Thymus (tissue), 14 donors: ENCODE measurements at places on chromosomes 16 and 17.

DNA sequence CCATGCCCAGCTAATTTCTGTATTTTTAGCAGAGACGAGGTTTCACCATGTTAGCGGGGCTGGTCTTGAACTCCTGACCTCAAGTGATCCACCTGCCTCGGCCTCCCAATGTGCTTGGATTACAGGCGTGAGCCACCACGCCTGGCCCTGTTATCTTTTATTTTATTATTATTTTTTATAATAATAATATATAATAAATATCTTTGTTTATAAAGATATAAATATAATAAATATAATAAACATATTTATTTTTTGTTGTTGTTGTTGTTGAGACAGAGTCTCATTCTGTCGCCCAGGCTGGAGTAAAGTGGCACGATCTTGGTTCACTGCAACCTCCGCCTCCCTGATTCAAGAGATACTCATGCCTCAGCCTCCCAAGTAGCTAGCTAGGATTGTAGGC lies 7.0 kb upstream of the RNF157 start:
- DNase-seq: no peak

GRCh38 chr16:11968577-11968976 lies 3.6 kb downstream of the TNFRSF17 start:
- DNase-seq: no peak

DNA sequence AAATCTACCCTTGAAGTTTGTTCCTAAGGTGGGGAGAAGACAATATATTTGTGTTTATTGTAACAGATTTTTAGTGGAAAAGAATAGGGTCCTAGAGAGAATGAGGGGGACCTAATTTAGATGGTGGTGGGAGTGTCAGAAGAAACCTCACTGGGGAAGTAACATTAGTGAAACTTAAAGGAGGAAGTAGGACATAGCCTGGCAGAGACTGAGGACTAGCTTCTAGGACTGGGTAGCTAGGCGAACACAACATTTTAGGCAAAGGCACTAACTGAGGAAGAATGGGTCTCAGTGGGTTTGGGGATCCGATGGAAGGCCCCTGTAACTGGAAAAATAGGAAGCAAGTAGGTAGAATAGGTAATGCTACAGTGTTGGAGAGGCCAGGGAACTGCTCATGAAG lies 4.2 kb upstream of the ARL2BP start:
- no peak for DNase-seq

DNA sequence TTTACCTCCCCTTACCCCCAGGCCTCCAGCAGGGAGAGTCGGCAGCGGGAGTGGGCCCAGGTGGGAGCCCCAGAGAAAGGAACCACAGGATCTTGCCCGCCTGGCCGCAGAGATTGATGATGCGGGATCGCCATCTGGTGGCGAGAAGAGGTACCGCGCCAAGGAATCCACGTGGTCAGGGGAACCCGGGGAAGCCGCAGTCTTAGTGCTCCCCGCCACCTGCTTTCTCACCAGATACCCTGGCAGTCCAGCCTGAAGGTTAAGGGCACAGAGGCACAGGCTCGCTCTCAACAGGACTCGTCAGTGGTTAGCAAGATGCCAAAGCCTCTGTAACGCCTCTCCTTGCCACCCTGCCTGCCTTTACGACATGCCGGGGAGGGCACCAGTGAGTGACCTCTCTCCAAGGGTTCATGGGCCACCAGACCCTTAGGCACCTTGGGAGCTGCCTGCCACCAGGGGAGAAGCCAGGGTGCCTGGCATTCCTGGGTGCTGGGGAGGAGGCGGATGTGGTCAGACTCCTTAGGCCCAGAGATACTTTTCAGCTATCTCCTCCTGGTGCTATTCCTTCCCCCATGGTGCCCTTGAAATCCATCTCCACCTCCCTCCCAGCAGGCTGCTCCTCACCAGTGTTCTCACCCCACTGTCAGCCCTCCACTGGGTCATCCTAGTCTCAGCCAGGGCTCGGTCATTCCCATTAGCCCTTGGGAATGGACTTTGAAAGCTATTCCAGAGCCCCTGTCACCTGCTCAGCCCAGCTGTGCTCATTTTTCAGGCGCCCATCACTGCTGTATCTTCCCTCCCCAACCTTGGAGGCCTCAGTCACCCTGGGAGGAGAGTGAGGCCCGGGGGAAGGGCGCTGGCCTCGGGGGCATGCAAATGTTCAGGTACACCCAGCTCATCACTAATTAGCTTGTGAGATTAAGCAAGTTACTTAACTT lies 5.5 kb upstream of the RHBDF2 start:
- peak; percentile 86 for DNase-seq

GRCh38 chr17:50853015-50853615 lies 13.0 kb downstream of the TOB1 start:
- no peak for DNase-seq

DNA sequence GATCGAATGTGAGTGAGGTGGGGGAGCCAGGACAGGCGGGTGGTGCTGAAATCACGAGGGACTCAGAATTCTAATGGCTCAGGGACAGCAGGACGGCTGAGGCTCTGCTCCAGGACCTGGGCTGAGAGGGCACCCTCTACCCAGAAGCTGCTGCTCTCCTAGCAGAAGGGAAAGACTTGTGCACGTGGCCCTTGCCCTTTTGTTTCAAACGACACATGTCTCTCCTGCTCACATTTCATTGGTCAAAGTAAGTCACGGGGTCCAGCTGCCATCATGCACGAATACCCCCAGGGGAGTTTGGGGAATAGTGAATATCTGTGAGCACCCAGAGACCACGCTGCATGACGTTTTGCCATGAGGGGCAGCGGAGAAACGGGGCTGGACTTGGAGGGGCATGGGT lies 73.2 kb downstream of the RTN4RL1 start:
- DNase-seq: no peak

- DNase-seq: no peak
Observed at GRCh38 chr16:13300066-13300840, 398.9 kb downstream of the SHISA9 start.

DNA sequence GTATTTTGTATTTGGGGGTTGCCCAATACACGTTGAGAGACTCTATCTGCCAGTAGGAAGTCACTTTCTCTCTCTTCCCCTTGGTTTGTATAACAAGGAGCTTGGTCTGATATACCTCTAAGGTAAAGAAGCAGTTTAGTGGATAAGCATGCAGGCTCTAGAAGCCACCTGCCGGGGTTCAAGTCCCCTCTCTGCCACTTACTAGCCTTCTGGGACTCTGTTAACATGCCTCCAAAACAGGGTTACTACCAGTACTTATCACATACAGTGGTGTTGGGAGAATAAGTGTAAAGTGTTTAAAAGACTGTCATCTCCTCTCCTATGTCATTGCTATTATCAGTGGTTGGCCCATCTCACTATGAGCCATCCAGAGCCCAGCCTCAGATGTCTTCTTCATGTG lies 156.1 kb upstream of the HS3ST3A1 start:
- no peak for DNase-seq

- DNase-seq: peak; percentile 84
Observed at GRCh38 chr16:2486645-2487516, 12.0 kb downstream of the TBC1D24 start.

GRCh38 chr16:1656808-1657617 lies 21.1 kb upstream of the JPT2 start:
- no peak for DNase-seq

DNA sequence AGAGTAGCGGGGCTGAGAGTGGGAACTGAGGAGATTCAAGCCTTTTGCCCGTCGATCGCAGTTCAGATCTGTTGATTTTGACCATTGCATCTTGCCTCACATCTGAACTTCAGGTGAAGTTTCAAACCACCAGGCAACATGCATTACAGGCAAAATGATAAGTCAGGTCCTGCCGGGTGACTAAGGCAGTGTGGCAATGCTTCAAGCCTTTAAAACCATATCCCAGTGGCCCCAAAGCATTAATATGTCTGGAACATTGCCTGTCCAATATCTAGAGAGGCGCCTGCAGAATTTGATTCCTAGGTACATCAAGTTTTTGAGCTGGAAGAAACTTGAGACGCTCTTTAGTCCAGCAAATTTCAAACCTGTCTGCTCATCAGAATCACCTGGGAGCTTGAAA lies 502.8 kb downstream of the MAF start:
- DNase-seq: no peak

GRCh38 chr17:81371910-81372760 lies 23.1 kb upstream of the BAHCC1 start:
- no peak for DNase-seq

GRCh38 chr17:1471911-1472821 lies 16.1 kb upstream of the CRK start:
- DNase-seq: no peak

- DNase-seq: no peak
Observed at GRCh38 chr17:54408731-54409130, 491.9 kb upstream of the TOM1L1 start.

- no peak for DNase-seq
Observed at GRCh38 chr16:15650698-15651171, 690 bp downstream of the NDE1 start.

GRCh38 chr17:55167024-55167725 lies 97.6 kb upstream of the HLF start:
- DNase-seq: no peak

- DNase-seq: no peak
Observed at GRCh38 chr16:58127634-58128033, 1.5 kb downstream of the CFAP20 start.

DNA sequence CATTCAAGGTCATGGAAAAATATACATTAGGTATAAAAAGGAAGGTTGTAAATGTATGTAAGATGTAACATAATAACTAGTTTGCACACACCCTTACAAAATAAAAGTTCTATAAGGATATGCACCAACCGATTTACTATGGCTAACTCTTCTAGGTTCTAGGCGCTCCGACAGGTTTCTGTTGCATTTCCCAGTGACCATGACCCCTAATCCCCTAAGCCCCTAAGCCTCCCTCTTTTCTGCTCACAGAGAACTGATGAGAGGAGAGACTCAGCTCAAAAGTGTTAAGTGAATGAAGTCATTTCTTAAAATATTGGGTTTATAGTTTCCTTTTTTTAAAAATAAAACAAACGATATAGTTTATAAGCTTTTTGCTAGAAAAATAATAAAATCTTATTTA lies 30.0 kb upstream of the HEATR6 start:
- DNase-seq: no peak

DNA sequence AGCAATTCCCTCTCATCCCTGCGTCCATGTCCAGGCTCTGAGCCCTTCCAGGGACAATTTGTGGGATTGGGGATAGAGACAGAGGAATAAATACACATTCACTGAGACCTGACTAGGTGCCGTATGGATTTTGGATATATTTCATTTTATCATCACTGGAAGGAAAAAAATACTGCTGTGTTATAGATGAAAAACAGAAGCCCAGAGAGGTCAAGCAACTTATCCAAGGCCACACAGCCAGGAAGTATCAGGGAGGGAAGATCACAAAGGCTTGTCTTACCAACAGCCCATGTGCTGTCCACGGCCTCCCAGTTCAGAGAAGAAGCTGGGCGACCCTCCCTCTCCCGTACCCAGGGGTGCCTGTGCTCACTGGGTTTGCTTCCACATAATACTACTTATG lies 6.1 kb upstream of the HAP1 start:
- no peak for DNase-seq

DNA sequence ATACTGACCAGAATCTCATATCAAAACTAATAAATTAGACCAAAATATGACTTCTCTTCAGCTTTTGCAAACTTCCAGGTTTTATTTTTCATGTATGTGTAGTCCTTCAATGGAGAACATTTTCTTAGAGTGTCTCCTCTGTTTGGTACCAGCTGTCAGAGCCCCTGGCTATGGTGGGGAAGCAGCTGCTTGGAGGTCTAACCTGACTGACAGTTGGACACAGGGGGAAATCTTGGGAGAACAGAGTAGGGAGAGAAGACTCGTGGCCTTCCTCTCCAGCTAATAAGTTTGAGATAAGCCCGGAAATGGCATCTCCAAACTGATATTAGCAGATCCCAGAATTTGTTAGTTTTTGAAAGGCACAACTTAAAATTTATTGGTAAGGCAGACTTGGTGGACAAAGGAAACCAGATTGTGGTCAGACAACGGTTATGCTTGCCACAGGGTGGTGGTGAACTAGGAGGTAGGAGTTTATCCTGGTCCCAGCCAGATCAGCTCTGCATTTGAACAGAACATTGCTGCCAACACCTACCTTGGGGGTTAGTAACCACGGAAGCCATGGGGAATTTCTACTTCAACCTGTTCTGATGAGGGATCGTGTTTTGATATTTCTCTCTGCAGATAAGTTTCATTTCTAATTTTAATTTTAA lies 39.2 kb upstream of the IRX3 start:
- no peak for DNase-seq

DNA sequence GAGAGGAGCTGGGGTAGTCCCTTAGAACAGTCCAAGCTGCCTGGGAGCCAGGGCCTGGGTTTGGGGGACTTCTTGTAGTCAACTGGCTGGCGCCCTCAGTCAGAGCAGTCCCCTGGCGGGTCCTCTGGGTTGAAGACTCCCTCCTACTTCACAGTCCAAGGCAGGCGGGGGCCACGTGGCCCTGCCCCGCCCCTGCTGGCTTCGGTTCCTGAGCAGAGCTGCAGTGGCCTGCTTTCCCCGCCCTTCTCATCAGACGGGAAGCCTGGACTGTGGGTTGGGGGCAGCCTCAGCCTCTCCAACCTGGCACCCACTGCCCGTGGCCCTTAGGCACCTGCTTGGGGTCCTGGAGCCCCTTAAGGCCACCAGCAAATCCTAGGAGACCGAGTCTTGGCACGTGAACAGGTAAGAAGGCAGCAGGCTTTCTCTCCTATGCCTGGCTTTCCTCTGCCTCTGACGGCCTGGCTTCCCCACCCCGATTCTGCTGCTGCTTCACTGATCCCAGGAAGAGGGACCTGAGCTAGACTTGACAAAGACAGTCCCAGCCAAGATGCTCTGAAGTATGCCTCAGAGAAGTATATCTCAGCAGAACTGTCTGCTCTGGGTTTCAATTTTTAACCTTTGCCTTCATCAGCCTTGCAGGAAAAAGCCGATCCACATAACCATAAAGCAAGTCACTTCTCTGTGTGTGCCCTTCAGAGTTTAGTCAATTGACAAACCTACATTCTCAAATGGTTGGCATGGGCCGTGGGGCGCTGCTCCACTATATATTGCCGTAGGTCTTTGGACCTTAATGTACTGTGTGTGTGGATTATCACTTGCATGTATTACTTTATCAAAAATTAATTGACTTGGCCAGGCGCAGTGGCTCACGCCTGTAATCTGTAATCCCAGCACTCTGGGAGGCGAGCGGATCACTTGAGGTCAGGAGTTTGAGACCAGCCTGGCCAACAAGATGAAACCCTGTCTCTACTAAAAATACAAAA lies 56.3 kb downstream of the SF3B3 start:
- no peak for DNase-seq
